T-helper 9 cell (primary cell): ENCODE measurements at places on chromosomes 6 and 20.

GRCh38 chr6:14371530-14371929 is 254.0 kb downstream of the CD83 start:
- no peak for DNase-seq

DNA sequence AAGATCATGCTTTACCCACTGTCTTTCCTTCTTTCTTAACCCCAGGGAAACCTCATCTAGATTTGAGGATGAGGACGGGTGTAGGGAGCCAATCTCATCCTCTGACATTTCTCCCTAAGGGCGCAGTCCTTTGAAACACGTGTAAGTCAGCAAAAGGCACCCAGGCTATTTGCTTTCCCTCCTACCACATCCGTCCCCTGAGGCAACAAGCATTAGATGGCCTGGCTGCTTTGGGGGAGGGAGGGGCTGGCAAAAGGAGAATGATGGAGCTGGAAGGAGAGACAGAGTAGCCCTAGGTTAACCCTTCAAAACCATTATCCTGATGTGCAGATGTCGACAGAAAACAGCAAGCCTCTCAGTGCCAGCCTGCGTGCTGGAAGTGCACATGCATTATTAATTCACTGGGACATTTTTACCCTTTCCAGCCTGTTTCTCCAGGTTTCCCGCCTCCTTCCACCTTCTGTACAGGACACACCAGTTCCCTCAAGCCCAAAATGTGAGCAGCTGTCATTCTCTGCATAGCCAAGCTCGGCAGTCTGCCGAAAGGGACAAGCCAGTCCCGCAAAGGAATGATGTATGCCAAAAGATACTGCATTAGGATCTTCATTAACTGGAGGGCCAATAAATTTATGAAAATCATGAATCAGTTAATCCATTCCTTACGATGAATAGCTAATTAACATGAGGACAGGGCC is 547.2 kb downstream of the CD83 start:
- no peak for DNase-seq

- no peak for DNase-seq
These were observed 151.6 kb downstream of the PRKN start for GRCh38 chr6:162576016-162576415.

- DNase-seq, result no peak
These were observed 80.8 kb downstream of the SLC22A3 start for GRCh38 chr6:160428818-160429619.

DNA sequence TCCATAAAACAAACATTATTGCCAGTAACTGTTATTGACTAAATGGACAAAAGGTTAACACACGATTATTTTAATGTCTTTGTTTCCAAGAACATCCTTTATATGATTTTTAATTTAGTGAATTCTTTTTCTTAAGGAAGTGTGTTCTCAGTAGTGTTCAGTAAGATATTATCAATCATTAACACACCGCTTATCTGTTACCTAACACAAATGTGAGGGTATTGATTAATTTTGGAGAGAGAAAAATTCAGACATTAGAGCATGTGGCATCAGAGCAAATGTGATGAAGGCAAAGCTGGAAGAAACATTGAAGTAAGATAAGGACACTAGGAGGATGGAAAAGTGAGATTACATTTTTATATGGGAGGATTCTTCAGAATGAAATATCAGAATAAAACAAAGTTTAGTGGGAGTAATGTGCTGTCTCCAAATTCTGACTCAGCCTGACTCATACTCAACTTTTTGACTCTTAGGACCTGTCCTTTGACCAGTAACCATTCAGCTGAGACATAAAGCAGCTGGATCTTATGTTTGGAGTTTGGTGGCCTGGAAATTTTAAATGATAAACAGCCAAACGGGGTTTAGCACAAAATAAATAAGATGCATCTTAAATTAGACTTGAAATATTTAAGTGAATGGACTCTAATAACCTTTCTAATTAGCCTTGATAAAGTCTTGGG is 348.6 kb downstream of the CD109 start:
- no peak for DNase-seq
